Temporal lobe (tissue), 4 donors: ENCODE measurements at places on chromosomes 5 and 9. TPM values are rescaled to one million over a fixed set of nuclear protein-coding genes. Genes with fewer than 3 reads are reported as not detected.

KCNT1 gene
- total RNA-seq = 3.9 TPM

F2RL2 gene
- total RNA-seq = 0.49 TPM

HTR1A gene
- total RNA-seq = 8.4 TPM

ARHGAP26 gene
- 5.4 TPM for total RNA-seq

CDH12 gene
- 23.1 TPM for total RNA-seq

KIF12 gene
- total RNA-seq = 0.49 TPM
